ENCODE measurements at places on chromosomes 13 and 19.
A peak's percentile ranks its signal among the peaks of the same experiment; 100 is the strongest.

GRCh38 chr13:43401361-43401760 is 378.0 kb downstream of the DNAJC15 start:
- no peak for DNase-seq

DNA sequence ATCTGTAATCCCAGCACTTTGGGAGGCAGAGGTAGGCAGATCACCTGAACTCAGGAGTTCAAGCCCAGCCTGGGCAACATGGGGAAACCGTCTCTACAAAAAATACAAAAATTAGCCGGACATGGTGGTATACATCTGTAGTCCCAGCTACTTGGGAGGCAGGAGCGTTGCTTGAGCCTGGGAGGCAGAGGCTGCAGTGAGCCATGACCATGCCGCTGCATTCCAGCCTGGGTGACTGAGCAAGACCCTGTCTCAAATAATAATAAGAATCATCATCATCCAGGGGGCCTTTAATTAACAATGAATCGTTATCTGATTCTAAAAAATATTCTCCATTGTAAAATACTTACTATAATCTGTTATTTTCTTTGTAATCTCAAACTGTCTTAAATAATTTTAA is 283.4 kb downstream of the DACH1 start:
- DNase-seq: no peak

DNA sequence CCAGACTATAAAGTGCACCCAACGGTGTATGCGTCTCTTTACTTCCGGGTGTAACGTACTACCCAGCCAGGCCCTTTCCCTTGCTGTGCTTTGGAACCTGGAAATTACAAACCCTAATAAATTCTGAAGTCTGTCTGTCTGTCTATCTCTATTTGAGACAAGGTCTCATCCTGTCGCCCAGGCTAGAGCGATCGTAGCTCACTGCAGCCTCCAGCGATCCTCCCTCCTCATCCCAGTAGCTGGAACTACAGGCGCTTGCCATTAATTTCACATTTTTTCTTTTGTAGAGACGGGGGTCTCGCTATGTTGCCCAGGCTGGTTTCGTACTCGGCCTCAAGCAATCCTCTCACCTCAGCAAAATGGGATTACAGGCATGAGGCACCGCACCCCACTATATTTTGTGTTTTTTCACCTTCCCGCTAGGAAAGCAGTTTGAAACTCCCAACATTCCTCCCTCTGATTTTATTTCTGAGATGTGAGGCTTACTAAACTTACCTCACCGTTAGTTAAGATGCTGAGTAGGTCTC is 469 bp upstream of the RNF6 start:
- no peak for DNase-seq

DNA sequence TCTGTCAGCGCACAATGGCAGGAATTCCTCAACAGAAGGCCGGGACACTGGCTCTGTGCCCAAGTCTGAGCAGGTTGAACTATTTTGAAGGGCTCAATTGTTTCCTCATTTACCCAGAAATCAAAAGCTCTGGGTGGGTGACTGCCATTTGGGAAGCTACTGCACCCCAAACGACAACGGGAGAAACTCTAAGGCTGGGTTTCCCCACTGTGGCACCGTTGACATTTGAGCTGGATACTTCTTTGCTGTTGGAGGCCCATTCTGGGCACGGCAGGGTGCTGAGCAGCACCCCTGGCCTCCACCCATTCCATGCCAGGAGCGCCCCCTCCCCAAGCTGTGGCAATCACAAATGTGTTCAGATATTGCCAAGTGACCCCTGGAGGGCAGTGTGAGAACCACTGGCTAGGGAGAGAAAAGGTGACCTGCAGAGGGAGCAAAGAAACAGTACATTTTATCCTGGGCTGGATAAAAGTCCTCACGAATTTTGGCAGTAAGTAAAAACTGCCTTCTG is 62.5 kb downstream of the RFX2 start:
- DNase-seq: no peak

- no peak for DNase-seq
These were observed 51.6 kb downstream of the FLT3 start for GRCh38 chr13:28048768-28049167.

- DNase-seq: peak; percentile 26
These were observed 1.6 kb downstream of the ADAMTS10 start for GRCh38 chr19:8608941-8609278.

DNA sequence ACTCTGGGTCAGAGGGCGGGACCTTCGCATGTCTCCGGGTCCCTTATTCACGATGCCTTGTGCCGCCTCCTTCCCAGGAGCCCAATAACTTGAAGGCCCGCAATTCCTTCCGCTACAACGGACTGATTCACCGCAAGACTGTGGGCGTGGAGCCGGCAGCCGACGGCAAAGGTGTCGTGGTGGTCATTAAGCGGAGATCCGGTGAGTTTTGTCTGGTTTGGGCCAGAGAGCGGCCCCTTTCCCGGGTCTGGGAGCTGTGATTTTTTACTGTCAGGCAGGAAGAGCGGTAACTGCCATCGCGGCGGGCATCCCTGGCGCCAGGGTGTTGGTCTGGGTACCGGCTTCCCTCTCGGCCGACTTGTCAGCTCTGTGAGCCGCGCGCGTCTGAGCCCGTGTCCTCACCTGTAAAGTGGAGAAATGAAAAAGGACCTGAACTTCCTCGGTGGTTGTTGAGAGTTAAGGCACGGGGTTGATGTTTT is 800 bp downstream of the RPL28 start:
- no peak for DNase-seq

GRCh38 chr19:32607479-32607878 is 26.5 kb downstream of the PDCD5 start:
- DNase-seq: no peak

- no peak for DNase-seq
These were observed 28.4 kb upstream of the ENOX1 start for GRCh38 chr13:43815204-43815603.

Measured in activated CD8-positive, alpha-beta T cell treated with anti-CD3 and anti-CD28 coated beads for 36 hours (primary cell).